ENCODE measurements at places on chromosomes 16 and 17.

DNA sequence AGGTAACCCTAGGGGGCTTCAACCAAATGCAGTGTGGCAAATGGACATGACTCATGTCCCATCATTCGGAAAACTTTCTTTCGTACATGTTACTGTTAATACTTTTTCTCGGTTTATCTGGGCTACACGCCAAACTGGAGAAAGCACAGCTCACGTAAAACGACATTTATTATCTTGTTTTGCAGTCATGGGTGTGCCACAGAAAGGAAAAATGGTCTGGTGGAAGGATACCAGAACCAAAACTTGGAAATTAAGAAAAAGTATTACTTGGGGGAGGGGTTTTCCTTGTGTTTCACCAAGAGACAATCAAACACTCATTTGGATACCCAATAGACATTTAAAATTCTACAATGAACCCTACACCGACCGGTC, 23.6 kb downstream of the ALOX15B start:
- DNase-seq: no peak

DNA sequence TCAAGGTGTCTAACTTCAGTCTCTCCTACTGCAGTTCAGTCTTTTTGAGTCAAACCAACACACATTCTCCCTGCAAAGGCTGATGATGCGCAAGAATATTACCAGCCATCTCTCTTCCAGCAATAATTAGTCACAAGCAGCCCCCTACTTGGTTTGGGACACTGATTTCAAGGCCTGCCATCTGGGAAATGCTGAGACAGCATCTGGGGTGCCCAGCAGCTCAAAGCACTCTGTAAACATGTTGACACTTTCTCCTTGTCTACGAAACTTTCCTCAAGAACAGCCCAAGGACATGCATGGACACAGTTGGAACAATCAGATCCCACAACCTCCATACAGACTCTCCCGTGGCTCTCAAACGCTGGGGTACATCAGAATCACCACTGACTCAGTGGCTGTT, 149.2 kb upstream of the RPL38 start:
- DNase-seq: no peak

GRCh38 chr17:28983286-28984230, 22.3 kb downstream of the SEZ6 start:
- DNase-seq: no peak

DNA sequence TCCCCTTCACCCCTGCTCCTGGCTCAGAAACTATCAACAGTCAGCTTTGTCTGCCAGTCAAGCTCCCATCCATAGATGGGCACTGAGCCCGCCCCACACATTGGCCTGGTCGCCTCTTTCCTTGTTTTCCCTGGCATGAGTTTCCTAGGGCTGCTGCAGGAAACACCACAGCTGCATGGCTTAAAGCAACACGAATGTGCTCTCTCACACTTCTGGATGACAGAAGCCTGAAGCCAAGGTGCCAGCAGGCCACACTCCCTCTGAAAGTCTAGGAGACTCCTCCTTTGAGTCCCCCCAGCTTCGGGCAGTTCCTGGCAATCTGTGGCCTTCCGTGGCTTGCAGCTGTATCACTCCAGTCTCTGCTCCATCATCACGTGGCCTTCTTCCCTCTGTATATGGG, 69.9 kb downstream of the TBC1D16 start:
- DNase-seq: no peak
